ENCODE measurements at places on chromosomes 7 and 10. TPM values are rescaled to one million over a fixed set of nuclear protein-coding genes. Genes with fewer than 3 reads are reported as not detected.
A peak's percentile ranks its signal among the peaks of the same experiment; 100 is the strongest.

GRCh38 chr7:12493407-12493806, 77.1 kb upstream of the SCIN start:
- DNase-seq = no peak
- H3K4me1 ChIP-seq = no peaks in the 10 kb centered on the region
- no peaks in the 10 kb centered on the region for H3K27me3 ChIP-seq
- no peak overlapping the region for H3K4me3 ChIP-seq
- H3K27ac ChIP-seq = no peak overlapping the region

GRCh38 chr7:46969303-46970130, 612.4 kb downstream of the TNS3 start:
- H3K36me3 ChIP-seq = no peaks in the 10 kb centered on the region
- no peaks in the 10 kb centered on the region for H3K4me1 ChIP-seq
- no peak for DNase-seq
- no peak overlapping the region for H3K4me3 ChIP-seq
- H3K27ac ChIP-seq = no peak overlapping the region

DNA sequence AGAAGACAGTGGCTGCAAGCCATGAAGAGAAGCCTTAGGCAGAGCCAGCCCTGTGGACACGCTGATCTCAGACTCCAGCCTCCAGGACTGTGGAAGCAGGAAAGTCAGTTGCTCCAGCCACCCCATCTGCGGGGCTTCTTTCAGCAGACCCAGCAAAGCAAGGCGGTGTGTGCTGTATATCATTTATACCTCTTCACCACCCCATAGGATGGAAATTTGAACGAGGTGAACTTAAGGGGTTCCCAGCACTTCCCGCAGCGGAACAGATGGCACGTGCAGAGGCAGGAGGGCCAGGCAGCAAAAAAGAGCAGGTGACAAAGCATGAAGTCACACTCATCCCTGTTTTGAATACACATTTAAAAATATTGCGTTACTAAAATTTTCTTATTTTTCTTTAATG, 159.4 kb downstream of the ADARB2 start:
- H3K27ac ChIP-seq = no peak overlapping the region
- H3K4me3 ChIP-seq = no peak overlapping the region
- H3K4me1 ChIP-seq = no peaks in the 10 kb centered on the region
- H3K36me3 ChIP-seq = no peaks in the 10 kb centered on the region

- H3K4me1 ChIP-seq = no peaks in the 10 kb centered on the region
- H3K27ac ChIP-seq = no peak overlapping the region
- no peak for DNase-seq
- H3K36me3 ChIP-seq = no peaks in the 10 kb centered on the region
- no peak overlapping the region for H3K4me3 ChIP-seq
These were observed 458.2 kb upstream of the NPVF start for GRCh38 chr7:25686493-25686892.

DNA sequence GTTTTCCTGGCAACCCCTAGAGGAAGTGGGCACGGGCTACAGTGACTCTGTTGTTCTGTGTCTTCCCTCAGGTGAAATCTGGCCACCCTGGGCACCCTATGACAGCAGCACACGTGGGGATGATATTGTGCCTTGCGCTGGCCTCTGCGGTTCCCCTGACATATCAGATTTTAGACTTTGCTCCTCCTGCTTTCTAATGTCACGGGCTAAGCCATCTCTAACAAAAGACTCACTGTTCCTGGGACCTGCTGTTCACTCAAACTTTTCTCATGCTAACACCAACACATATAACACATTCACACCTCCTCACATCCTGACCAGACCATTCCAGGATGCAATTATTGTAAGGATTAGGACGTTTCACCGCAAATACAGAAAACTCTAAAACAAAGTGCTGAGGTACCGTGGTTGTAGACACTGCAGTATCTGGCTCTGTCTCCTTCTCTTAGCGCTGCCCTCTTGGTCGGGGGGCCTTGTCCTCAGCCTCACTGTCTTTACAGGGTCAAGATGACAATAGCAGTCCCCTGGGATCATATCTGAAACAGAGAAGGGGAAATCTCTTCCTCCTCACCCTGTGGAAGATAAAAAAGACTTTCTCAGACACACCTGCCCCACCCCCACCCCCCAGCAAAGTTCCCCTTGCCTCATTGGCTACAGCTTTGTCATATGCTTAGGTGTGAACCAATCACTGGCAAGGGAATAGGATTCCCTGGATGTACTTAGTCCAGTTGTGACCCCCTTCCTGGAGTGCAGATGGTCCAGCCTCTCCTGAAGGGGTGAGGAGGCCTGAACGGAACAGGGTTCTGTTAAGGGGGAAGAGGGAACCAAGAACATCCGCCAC, 14.1 kb downstream of the CHN2 start:
- no peak for DNase-seq
- no peaks in the 10 kb centered on the region for H3K27me3 ChIP-seq
- peak overlapping the region; percentile 62 for H3K27ac ChIP-seq
- H3K4me1 ChIP-seq = peaks cover 42% of the 10 kb centered on the region
- H3K4me3 ChIP-seq = no peak overlapping the region

GRCh38 chr10:132467464-132468149, 70.0 kb upstream of the INPP5A start:
- H3K36me3 ChIP-seq = no peaks in the 10 kb centered on the region
- DNase-seq = no peak
- H3K27me3 ChIP-seq = no peaks in the 10 kb centered on the region

DNA sequence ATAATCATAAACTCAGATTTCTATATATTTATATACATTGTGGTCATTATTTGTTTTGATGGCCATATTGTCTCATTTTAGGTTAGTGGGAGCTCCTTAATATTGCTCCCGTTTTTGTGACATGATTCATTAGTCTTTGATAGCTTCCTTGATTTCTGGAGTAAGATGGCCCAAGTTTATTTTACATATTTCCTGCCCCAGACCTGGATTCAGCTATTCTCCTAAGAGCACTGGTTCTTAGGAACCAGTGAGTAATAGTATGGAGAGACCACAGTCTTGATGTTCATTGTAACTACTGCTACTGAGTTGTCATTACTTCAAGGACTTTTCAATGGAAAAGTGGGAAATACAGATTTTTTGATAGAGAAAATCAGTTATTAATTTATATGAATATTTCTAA, 6.0 kb downstream of the TFPI2 start:
- H3K27ac ChIP-seq = no peak overlapping the region
- H3K27me3 ChIP-seq = no peaks in the 10 kb centered on the region
- no peak for DNase-seq
- H3K4me1 ChIP-seq = no peaks in the 10 kb centered on the region

GRCh38 chr7:114388021-114388420, 26.6 kb upstream of the FOXP2 start:
- H3K27ac ChIP-seq = no peak overlapping the region
- no peak overlapping the region for H3K4me3 ChIP-seq
- no peak for DNase-seq
- no peaks in the 10 kb centered on the region for H3K27me3 ChIP-seq
- H3K4me1 ChIP-seq = no peaks in the 10 kb centered on the region

ARMC3 gene
- not detected for total RNA-seq

TLX1 gene
- 0.79 TPM for total RNA-seq

USP54 gene
- 9.0 TPM for total RNA-seq

FGFBP3 gene
- total RNA-seq = 0.25 TPM

MYH16 gene
- total RNA-seq = not detected
